ENCODE measurements at places on chromosomes 5 and 9.

GRCh38 chr9:38088006-38088925, 19.2 kb upstream of the SHB start:
- DNase-seq = peak; percentile 79

DNA sequence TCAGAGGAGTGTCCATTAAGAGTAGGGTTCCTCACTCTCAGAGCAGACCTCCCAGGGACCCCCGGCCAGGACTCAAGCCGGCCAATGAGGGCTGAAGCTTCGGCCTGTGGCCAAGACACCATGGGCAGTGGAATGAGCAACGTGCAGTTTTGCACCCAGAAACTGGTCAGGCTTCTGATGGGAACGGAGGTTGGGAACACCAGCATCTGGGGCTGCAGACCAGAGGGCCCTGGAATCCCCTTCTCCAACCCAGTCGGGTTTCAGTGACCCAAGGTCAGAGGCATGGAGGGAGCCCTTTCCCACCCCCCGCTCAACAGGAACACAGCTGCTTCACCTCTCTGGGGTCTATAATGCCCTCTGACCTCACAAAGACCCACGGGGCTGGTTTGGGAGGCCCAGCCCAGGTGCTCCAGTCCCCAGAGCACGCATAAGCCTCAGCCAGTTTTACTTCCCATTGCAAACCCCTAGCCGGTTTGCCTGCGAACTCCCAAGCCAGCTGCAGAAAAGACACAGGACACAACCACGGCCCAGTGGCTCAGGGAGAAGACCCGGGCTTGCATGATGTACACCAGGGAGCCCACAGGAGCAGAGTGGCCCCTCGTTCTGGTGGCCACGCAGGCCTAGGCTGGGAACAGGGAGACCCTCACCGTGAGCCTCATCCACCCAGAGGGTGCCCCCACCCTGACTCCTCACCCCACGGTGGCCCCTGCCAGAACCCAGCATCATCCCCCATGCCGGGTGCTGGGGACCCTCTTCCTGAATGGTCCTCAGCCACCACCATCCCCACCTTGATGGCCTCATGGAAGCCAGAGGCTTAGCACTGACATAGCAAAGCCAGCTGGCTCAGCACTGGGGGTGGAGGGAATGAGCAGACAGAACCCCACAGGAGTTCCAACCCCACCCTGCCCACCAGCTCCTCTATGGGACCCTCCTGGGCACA, 30.6 kb downstream of the VAV2 start:
- no peak for DNase-seq

GRCh38 chr5:143220748-143221251, 182.7 kb downstream of the NR3C1 start:
- no peak for DNase-seq

GRCh38 chr5:56290378-56291078, 57.4 kb upstream of the ANKRD55 start:
- DNase-seq = no peak

DNA sequence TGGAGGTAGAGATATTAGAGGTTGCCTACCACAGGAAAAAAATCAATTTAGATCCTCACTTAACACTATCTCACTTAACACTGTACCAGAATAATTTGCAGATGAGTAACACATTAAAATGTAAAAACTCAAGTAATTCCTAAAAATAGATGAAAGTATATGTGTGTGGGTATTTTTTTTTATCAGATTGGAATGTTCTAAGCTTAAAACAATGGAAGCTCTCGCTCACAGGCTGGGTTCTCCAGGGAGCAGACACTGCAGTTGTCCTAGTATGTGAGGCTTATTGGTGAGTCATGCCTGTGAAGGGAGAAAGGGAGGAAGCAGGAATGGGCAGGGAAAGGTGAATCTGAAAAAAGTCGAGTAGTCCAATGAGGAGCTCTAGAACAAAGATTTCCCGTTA, 181.3 kb upstream of the ZNF608 start:
- no peak for DNase-seq

All from retina (tissue), 1 donor.